ENCODE measurements at places on chromosomes 6 and 20.

DNA sequence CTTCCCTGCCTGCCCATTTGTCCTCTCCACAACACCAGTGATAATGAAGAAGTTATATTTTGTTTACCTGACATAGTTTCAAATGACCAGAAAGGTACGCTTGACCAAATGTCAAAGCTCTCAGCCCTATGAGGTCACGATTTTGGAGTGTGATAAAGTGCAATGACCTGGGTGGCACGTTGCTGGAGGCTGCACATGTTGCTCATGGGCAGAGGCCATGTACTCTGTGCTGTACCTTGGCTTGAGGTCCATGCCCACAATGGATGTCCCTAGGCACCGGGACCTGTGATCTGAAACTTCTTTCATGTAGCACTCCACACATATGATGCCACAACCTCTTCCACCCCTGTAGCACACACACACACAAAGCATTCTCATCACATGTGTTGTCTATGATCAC lies 164.0 kb upstream of the HEY2 start:
- no peak overlapping the region for H3K4me3 ChIP-seq
- H3K27me3 ChIP-seq = no peaks in the 10 kb centered on the region
- peaks cover 24% of the 10 kb centered on the region for H3K4me1 ChIP-seq
- no peak for DNase-seq
- H3K27ac ChIP-seq = peak overlapping the region; percentile 67

GRCh38 chr20:61502433-61502832 lies 250.4 kb downstream of the CDH4 start:
- no peaks in the 10 kb centered on the region for H3K4me1 ChIP-seq
- no peak for DNase-seq
- H3K36me3 ChIP-seq = no peaks in the 10 kb centered on the region
- no peak overlapping the region for H3K27ac ChIP-seq
- no peak overlapping the region for H3K4me3 ChIP-seq

- H3K36me3 ChIP-seq = no peaks in the 10 kb centered on the region
- H3K4me1 ChIP-seq = no peaks in the 10 kb centered on the region
- H3K4me3 ChIP-seq = no peak overlapping the region
- no peak for DNase-seq
- no peak overlapping the region for H3K27ac ChIP-seq
Observed at GRCh38 chr6:49514571-49515484, 15.1 kb downstream of the GLYATL3 start.

GRCh38 chr6:2186516-2186915 lies 58.9 kb downstream of the GMDS start:
- H3K27ac ChIP-seq = no peak overlapping the region
- H3K4me1 ChIP-seq = no peaks in the 10 kb centered on the region
- no peaks in the 10 kb centered on the region for H3K36me3 ChIP-seq
- H3K4me3 ChIP-seq = no peak overlapping the region
- no peak for DNase-seq

DNA sequence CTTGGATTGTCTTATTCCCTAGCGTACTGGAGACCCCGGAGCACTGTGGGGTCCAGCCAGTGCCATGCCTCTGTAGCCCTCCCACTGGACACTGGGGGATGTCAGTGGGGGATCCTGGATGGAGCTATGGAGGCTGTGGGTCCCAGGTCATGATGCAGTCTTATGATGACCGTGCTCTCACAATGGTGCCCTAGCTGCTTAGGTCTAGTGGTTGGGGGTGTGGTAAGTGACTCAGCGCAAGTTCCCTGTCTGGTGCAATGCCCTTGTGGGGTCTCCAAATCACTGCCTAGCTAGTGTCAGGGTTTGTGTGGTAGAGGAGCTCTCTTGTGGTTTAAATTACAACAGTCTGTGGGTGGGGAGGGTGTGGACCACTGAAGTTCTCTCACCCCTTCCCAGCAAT lies 135.4 kb downstream of the CDC5L start:
- H3K4me1 ChIP-seq = no peaks in the 10 kb centered on the region
- no peak for DNase-seq
- H3K4me3 ChIP-seq = no peak overlapping the region
- H3K36me3 ChIP-seq = no peaks in the 10 kb centered on the region
- no peak overlapping the region for H3K27ac ChIP-seq

DNA sequence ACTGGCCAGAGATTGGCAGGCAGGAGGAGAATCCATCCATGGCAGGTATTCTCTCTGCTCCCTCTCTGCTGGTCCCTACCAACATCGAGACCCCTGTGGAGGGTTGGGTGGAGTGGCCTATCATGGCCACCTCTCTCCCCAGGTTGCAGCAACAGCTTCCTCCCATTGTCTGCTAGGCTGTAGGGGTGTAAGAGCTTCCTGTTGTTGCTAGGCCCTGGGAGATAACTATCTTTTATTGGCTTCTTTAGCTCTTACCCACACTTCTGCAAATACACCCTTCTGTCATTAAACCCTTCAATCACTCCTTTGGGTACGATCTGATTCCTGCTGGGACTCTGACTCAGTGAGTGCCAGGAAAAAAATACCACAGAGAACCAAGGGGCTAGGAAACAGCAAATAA lies 66.6 kb upstream of the FAM184A start:
- H3K4me1 ChIP-seq = peaks cover 18% of the 10 kb centered on the region
- H3K27me3 ChIP-seq = no peaks in the 10 kb centered on the region
- H3K4me3 ChIP-seq = no peak overlapping the region
- no peak for DNase-seq
- no peaks in the 10 kb centered on the region for H3K36me3 ChIP-seq
- no peak overlapping the region for H3K27ac ChIP-seq

- H3K4me3 ChIP-seq = no peak overlapping the region
- H3K27ac ChIP-seq = no peak overlapping the region
- H3K36me3 ChIP-seq = peaks cover 5% of the 10 kb centered on the region
- H3K27me3 ChIP-seq = no peaks in the 10 kb centered on the region
- no peaks in the 10 kb centered on the region for H3K4me1 ChIP-seq
Observed at GRCh38 chr6:106183430-106183829, 97.3 kb downstream of the PRDM1 start.

DNA sequence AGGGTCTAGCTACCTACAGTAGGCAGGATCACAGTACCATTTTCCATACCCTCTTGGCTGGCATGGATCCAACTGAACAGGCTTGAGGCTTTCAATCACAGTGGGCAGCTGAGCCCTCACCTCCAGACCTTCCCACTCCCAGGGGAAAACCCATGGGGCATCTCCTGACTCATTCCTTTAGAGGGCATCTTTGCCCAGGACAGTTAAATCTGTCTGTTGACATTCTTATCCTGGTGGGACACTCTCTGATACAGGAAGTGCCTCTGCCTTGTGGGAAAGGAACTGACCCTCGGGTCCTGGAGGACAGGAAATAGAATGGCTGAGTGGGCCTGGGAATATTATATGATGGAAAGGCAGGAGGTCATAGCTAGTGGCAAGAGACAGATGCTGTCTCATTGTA lies 10.2 kb upstream of the EPB41L1 start:
- H3K4me3 ChIP-seq = no peak overlapping the region
- H3K36me3 ChIP-seq = no peaks in the 10 kb centered on the region
- no peaks in the 10 kb centered on the region for H3K27me3 ChIP-seq
- no peak overlapping the region for H3K27ac ChIP-seq
- no peak for DNase-seq

DNA sequence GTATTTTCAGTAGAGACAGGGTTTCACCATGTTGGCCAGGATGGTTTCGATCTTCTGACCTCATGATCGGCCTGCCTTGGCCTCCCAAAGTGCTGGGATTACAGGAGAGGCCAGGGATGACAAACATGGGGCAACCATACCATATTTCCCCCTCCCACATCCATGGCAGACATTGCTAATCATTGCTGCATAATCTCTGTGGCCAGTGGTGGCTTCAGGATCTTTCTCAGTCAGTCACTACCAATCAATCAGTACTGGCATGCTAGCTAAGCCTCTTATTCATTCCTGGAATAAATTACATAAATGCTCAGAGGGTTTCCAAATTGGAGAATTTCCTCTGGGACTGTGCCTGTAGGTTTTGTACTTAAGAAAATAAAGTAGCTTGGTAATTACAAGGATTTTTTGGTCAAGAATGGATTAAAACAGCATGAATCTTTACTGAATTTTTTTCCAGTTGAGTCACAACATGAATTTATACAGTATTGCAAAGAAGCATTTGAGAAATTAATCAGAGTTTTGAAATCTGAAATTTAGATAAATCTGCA lies 138.1 kb downstream of the FNDC1 start:
- H3K27ac ChIP-seq = no peak overlapping the region
- H3K4me1 ChIP-seq = no peaks in the 10 kb centered on the region
- H3K4me3 ChIP-seq = no peak overlapping the region
- H3K27me3 ChIP-seq = no peaks in the 10 kb centered on the region

- no peaks in the 10 kb centered on the region for H3K4me1 ChIP-seq
- no peaks in the 10 kb centered on the region for H3K27me3 ChIP-seq
Observed at GRCh38 chr6:68506911-68507310, 128.2 kb upstream of the ADGRB3 start.

DNA sequence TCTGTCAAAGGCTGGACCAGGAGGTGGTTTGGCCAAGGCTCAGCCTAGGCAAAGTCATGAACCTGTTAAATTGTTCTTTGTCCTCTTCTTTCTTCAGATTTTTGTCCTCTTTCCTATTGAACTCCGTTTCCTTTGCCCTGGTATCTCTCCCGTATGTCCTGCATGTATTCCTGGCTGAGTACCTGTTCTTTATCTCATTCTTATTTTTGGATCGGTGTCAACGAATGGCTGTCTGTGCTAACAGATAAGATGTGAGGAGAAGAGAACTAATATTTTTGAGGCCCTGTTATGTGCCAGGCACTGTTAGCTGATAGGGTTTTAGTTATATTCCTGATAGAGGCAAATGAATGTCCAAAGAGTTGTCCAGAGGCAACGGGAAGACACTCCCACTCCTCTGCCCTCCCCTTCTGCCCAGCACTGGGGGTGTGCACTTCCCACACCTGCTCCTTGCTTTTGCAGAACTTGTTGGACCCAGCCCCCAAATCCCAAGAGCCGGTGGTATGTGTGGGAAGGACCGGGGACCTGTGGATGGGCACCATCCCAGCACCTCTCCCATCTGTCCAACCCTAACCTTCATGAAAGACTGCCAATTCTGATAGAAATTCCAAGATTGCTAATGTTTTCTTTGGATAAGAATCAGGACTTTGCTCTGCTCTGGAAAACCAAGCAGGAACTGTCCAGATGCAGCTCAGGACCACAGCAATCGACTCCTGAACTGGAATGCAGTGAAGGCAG lies 20.6 kb downstream of the MMP24OS start:
- no peak overlapping the region for H3K4me3 ChIP-seq
- H3K27ac ChIP-seq = no peak overlapping the region
- peaks cover 5% of the 10 kb centered on the region for H3K4me1 ChIP-seq
- no peaks in the 10 kb centered on the region for H3K27me3 ChIP-seq

GRCh38 chr6:30194797-30195690 lies 18.2 kb downstream of the TRIM26 start:
- H3K36me3 ChIP-seq = peaks cover 81% of the 10 kb centered on the region
- no peak for DNase-seq
- no peak overlapping the region for H3K27ac ChIP-seq
- H3K4me3 ChIP-seq = no peak overlapping the region
- H3K4me1 ChIP-seq = no peaks in the 10 kb centered on the region

- no peaks in the 10 kb centered on the region for H3K36me3 ChIP-seq
- peaks cover 13% of the 10 kb centered on the region for H3K27me3 ChIP-seq
- H3K4me3 ChIP-seq = no peak overlapping the region
Observed at GRCh38 chr6:167341038-167341583, 16.2 kb downstream of the TTLL2 start.

DNA sequence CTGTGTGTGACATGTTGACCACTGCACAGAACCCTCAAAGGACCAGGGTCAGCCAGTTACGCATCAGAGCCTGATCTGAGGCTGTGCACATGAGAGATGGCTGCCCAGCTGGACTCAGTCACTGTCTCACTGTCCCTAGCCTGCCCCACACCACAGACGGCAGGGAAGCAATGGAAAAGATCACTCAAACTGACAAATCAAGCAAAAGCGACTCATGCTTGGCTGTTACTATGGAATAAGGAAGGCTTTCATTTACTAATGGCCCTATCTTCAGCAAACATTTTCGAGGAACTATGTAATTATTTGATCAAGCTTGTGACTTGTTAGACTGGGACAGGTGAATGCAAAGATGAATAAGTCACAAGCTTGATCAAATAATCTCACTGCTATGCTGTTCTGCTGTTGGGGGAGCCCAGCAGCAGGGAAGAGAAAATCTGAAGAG lies 137.0 kb downstream of the SLC23A2 start:
- DNase-seq = no peak
- H3K36me3 ChIP-seq = peaks cover 30% of the 10 kb centered on the region
- H3K4me1 ChIP-seq = no peaks in the 10 kb centered on the region
- no peak overlapping the region for H3K27ac ChIP-seq

GRCh38 chr6:168837254-168838036 lies 396.5 kb downstream of the SMOC2 start:
- no peaks in the 10 kb centered on the region for H3K36me3 ChIP-seq
- H3K4me3 ChIP-seq = no peak overlapping the region

- no peaks in the 10 kb centered on the region for H3K27me3 ChIP-seq
- no peaks in the 10 kb centered on the region for H3K4me1 ChIP-seq
- H3K4me3 ChIP-seq = no peak overlapping the region
- H3K36me3 ChIP-seq = no peaks in the 10 kb centered on the region
- H3K27ac ChIP-seq = no peak overlapping the region
Observed at GRCh38 chr6:133380047-133380446, 138.9 kb downstream of the EYA4 start.

- peaks cover 26% of the 10 kb centered on the region for H3K4me1 ChIP-seq
- no peak overlapping the region for H3K4me3 ChIP-seq
- H3K27ac ChIP-seq = no peak overlapping the region
- DNase-seq = no peak
Observed at GRCh38 chr20:3473944-3474343, 3.1 kb downstream of the ATRN start.

DNA sequence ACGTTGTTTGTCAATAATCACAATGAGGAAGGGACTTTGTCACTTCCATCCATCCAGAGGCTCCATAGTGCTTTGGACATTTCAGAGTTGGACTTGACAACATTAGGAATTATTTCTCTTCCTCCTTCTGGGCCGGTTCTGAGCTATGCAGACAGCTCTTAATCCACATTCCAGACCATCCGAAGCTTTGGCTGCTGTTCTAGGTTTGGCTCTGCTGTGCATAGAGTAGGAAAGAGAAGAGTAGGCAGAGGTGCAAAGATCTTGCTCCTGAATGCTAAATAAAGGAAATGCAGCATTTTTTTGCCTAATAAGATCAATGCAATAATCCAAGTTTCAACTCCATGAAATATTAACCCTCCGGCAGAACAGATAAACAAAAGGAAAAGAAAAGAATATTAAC lies 251.8 kb upstream of the PRND start:
- no peak overlapping the region for H3K4me3 ChIP-seq
- H3K36me3 ChIP-seq = no peaks in the 10 kb centered on the region
- H3K27me3 ChIP-seq = no peaks in the 10 kb centered on the region
- no peaks in the 10 kb centered on the region for H3K4me1 ChIP-seq

DNA sequence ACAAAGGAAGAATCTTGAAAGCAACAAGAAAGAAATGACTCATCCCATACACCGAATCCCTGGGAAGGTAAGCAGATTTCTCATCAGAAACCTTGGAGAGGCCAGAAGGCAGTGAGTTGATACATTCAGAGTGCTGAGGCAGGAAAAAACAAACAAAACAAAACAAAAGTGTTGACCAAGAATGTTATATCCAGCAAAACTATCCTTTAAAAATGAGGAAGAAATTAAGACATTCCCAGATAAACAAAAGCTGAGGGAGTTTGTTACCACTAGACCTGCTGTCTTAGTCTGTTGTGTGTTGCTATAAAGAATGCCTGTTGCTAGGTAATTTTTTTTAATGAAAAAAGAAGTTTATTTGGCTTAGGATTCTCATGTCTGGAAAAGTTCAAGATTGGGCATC lies 33.7 kb upstream of the PPP1R3G start:
- H3K4me3 ChIP-seq = no peak overlapping the region
- DNase-seq = no peak
- no peak overlapping the region for H3K27ac ChIP-seq
- no peaks in the 10 kb centered on the region for H3K4me1 ChIP-seq
